IPS DF 6.9 (cell line): ENCODE measurements at places on chromosomes 2 and 18.

- DNase-seq, result no peak
Observed at GRCh38 chr2:96353606-96354101, 18.1 kb downstream of the NCAPH start.

DNA sequence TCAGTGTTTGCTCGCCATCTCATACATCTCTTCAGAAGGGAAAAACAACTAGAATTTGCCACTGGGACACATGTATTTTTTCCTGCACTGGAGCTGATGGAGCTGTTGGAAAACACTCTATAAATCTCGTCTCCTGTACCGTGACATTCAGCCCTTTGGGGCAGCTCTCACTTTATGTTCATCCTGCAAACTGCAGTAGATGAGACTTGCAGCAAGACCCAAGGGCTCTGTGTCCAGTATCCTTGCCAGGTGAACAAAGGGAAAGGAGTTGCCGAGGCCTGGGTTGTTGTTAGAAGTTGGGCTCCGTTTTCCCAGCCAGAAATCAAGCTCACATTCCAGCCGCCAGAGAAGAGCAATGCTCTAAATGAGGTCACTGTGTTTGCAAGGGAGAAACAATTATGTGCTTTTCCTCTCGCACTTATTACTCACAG lies 285.1 kb downstream of the SLC4A3 start:
- no peak for DNase-seq

DNA sequence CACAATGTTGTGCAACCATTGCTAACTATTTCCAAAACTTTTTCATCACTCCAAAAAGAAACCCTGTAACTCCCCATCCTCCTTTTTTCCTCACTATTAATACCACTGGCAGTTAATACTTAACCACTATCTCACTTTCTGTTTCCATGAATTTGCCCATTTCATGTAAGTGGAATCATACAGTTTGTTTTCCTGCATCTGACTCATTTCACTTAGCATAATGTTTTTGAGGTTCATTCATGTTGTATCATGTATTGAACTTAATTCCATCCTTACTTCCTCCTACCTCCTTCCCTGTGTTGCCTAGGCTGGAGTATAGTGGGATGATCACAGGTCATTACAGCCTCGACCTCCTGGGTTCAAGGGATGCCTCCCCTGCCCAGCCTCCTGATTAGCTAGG lies 68.3 kb downstream of the FAM117B start:
- DNase-seq, result no peak

- no peak for DNase-seq
Observed at GRCh38 chr2:202109139-202109736, 36.2 kb downstream of the KIAA2012 start.

- no peak for DNase-seq
Observed at GRCh38 chr2:2743164-2743571, 412.1 kb upstream of the MYT1L start.

DNA sequence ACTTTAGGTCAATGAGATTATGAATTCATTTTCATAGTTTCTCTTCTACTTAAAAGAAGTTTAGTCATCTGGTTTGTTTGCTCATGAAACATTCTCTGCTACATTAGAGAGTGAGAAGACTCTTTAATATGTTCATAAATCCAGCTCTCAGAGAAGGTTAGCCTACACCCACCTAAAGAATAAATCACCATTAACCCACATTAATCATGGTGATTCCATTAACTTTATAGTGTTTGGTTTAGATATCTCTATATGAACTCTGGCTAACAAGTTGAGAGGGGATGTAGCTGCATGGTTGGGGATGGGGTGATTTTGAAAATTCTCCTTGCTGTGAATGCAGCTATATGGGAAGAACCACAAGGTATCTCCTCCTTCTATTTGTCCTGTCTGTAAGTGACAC lies 10.7 kb downstream of the TFPI start:
- DNase-seq, result no peak

DNA sequence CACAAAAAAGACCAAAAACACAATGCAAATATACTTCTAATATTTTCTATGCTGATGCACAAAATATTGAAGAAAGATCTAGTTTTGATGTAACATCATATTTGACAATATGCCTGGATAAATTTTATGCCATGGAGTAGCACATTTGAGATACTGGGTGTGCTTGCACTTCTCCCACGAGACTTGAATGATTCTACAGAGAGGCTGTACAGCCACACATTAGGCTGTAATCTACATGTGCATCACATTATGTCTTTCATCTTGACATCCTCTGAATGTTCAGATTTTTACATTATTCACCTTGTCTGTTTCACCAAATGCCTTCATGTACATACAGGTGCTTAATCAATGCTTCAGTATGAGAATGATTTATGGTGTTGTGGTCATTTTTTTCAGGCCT lies 756.4 kb upstream of the CDH7 start:
- no peak for DNase-seq

DNA sequence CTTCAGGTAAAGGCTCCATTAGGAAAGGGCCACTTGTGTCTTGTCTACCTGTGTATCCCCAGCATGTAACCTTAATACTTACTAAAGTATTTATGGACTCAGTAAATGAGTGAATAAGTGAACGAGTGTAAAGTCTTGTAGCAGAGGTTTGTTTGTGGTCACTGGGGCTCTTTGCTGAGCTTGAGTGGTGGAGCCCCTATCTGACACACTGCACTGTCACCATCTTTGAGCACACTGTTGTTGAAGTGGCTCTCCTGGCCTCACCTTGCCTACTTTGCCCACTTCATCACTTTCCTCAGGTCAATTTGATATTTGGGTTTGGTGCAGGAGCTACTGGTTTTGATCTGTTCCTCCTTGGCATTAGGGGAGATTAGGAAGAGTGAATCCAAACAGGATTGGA lies 39.3 kb upstream of the ZEB2 start:
- no peak for DNase-seq

- no peak for DNase-seq
Observed at GRCh38 chr2:240292035-240292574, 143.4 kb upstream of the GPC1 start.

DNA sequence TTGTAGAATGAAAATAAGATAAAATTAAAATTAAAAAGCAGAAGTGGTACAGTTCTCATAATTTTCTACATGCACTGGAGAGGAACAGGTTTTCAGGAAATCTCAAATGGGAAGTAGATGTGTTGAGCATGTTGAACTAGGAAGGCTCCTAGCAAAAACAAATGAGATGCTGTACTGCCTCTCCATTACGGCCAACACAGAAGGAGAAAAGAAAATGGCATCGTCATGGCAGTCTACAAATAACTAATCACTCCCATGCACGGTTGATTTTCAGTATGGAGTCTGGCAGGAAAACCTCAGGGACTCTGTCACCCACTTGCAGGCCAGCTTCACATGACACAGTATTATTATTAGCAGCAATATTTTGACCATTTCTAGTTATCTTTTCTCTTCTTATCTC lies 278.7 kb downstream of the NRXN1 start:
- DNase-seq, result no peak

GRCh38 chr2:168529900-168530561 lies 74.0 kb downstream of the CERS6 start:
- DNase-seq, result no peak

GRCh38 chr2:12381543-12382325 lies 335.0 kb upstream of the TRIB2 start:
- peak; percentile 25 for DNase-seq

- DNase-seq, result no peak
Observed at GRCh38 chr2:174919947-174920595, 85.1 kb downstream of the CHN1 start.

- no peak for DNase-seq
Observed at GRCh38 chr18:62183578-62184195, 3.2 kb downstream of the PIGN start.

DNA sequence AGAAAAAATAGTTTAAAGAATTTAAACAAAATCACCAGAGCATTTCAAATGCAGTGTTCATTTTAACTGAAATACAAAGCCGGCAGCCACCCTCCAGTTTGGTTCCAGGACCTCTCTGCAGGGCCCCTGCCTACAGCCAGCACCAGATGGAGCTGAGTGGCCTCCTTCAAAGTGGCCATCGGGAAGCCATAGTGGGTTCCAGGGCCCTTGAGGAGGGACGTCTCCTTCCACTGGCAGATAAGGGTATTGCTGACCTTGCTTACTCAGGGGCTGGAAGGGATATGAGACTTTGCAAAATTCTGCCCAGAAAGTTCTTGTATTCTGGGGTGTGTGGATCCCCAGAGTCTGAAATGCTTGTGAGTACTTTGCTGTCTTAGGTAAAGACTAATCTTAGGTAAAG lies 205.2 kb upstream of the APCDD1 start:
- no peak for DNase-seq

DNA sequence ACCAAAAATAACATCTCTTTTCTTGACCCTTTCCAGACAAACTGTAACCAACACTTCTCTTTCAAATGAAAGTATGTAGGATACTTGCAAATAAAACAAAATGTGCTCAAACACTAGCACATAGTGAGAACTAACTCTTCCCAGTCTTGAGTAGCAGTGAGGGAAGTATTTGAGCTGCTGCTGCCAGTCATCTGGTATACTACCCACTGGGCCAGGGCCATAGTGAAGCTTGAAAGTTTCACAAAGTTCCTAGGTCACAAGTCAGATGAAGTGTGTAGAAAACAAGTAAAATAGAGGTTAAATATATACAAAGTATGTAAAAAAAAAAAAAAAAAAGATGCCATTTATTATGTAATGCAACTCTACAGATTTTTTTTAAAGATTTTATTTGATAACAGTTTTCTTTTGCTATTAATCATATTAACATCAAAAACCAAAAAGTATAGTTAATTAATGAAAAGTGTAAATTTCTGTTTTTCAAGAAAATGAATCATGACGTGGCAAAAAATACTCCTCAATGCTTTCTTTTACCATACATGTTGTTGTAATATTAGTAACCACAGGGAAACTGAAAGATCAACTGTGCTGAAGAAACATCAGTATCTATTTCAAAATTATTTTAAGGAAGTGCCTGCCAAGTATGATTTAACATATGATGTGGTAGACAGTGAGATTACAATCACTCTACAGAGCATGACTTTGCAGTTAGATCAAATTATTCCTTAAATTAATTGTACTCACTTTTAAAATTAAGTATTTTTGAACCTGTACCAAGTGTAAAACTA lies 21.6 kb upstream of the TRIB2 start:
- no peak for DNase-seq

- DNase-seq, result no peak
Observed at GRCh38 chr2:217168496-217168895, 308.6 kb upstream of the TNP1 start.

DNA sequence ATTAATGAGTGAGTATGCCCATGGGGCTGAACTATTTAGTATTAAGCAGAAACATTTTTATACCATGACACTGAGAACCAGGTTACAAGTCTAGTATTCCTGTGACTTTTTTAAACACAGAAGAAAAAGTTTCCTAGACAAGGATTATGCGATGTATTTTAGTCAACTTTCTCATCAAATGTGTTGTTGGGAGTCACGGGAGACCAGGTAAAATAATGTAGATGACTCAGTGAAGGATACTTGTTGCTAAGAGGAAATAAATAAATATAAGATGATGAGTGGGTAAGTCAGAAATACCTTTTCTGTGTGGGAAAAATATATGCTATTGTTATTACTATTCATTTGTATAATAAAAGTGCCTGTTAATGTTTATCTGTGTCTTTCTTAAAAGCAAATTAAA lies 23.4 kb downstream of the MBD5 start:
- no peak for DNase-seq

- no peak for DNase-seq
Observed at GRCh38 chr2:47339745-47340541, 63.0 kb upstream of the MSH2 start.

- peak; percentile 61 for DNase-seq
Observed at GRCh38 chr2:241558532-241559322, at the start of gene BOK. Gene BOK (plus strand): TSS chr2:241558745. CDS start chr2:241559484, 739 bp downstream.
